ENCODE measurements at places on chromosomes 1 and 21.
A peak's percentile ranks its signal among the peaks of the same experiment; 100 is the strongest.

DNA sequence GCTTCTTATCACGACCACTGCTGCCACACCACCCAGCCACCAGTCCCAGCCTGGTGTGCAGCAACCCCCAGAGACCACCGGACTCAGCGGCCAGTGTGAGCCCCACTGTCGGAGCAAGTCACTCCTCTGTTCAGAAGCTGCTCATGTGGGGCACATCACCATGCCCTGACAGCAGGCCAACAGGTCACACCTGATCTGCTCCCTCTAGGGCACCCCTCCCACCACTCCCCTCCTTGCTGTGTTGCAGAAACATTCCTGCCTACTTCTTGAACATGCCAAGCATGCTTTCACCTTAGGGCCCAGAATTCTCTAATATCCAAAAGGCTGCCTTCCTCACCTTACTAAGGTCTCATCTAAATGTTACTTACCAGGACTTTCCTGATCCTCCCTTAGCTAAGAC lies 146.5 kb downstream of the SLC45A1 start:
- no peak for DNase-seq

GRCh38 chr1:165829888-165830287 lies 2.5 kb downstream of the UCK2 start:
- DNase-seq: no peak

- no peak for DNase-seq
Observed at GRCh38 chr1:7648761-7649384, 122.2 kb upstream of the VAMP3 start.

GRCh38 chr1:223831755-223832636 lies 13.8 kb downstream of the TP53BP2 start:
- DNase-seq: no peak

- DNase-seq: no peak
Observed at GRCh38 chr1:40684669-40685068, 6.8 kb upstream of the NFYC start.

- DNase-seq: no peak
Observed at GRCh38 chr1:41773144-41773591, 145.6 kb downstream of the HIVEP3 start.

- DNase-seq: no peak
Observed at GRCh38 chr21:29154270-29154669, 23.8 kb downstream of the MAP3K7CL start.

DNA sequence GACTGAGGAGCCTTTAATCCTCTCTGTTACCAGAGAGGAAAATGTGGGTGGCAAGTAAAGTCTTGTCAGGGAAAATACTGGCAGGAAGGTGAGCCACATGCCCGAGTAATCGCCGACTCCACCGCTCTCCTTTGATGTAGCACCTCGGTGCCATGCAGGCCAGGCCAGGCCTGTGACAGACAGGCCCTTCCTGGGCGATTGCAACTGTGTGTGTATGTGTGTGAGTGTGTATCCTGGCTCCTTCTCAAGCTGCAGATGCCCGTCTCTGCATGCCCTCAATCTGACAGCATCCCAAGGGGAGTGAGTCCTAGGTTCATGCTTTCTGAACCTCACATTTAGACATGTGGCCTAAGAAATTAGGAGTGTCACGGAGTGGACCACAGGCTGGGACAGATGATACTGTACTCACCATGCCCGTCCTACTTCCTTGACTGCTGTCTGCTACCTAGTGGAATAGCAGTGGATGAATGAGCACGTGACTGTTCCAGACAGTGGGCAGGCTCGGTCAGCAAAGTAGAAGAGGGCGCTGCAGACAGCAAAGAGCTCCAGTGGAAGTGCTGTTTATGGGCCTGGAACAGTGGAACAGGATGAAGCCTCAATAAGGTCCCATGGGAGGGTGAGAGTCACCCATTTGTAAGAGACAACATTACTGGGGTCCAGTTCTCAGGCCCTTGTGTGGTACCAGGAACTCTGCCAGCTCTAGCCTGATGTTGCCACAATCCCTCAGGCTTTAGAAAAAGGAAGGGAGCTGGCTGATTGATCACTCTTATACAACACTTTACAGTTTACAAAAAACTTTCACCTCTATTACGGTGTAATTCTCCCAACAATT lies 25.3 kb downstream of the SERTAD4 start:
- DNase-seq: no peak

DNA sequence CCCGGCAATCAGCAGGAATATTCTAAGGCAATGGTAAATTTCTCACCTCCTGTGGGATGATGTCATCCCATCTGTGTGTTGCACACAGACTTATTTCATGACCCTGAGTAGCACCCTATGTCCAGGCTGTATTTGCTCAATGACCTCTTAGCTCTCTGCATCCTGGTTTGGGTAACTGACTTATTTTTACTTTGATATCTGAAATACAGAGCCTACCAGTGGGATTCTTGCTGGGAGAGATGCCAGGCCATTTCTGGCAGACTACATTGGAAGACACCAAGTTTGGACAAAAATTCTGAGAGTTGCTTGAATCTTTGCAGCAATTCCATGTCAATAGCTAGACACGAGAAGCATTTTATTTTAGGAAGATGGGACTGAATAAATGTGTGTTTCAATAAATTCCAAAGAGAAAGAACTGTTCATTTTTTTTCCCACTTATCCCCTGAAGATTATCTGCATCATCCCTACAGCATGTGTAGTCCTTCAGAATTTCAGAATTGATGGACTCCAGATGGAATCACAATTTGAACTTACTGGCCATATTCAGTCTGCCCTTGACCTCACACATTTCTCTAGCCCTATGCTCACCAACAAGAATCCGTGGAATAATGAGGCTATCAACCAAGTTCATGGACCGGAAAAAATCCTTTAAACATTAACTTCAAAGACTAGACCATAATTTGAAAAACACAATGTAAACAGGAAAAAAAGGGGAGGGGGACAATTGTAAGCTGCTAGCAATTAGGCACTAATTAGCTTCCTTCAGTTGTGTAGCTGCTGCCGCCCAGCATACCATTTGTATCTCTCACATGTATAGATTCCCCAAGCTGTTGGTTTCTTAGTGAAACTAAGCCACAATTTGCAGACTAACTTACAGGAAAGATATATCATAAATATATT lies 226.5 kb downstream of the HMCN1 start:
- no peak for DNase-seq

DNA sequence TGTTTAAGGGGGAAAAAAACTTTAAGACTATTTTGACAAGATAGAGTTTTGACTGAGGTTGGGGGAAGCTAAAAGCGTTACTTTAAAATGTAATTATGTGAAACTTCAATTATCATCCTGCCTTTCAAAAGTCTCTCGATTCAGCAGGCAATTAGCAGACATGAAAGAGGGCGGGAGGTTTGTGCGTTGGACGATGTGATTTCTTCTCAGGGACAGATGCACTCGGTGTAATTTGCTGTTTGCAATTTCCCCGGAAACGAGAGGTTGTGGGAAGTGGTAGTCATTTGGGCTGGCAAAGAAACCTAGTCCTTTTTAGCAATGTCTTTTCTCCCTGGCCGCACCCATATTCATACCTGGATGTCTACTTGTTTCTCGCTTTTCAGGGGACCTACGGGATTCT lies 27.1 kb downstream of the KAZN start:
- DNase-seq: no peak

- DNase-seq: no peak
Observed at GRCh38 chr1:168848051-168848450, 119.0 kb upstream of the DPT start.

DNA sequence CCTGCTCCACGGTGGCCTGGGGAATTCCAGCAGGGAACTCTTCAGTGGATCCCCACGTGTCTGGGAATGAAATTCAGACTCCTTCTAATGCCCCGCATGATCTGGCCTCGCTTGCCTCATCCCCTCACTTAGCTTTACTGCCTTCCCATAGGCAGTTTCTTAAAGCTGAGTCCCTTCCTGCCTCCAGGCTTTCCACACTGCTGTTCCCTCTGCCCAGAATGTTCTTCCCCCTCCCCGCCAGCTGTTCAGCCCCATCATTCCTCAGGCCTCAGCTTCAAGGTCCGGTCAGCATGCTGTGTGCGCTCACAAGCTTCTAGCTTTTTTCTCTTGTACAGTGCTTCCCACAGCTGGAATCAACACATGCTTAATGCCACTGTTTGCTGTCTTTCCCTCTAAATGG lies 54.9 kb upstream of the WASF2 start:
- no peak for DNase-seq

- DNase-seq: no peak
Observed at GRCh38 chr21:15441060-15441493, 288.7 kb upstream of the USP25 start.

DNA sequence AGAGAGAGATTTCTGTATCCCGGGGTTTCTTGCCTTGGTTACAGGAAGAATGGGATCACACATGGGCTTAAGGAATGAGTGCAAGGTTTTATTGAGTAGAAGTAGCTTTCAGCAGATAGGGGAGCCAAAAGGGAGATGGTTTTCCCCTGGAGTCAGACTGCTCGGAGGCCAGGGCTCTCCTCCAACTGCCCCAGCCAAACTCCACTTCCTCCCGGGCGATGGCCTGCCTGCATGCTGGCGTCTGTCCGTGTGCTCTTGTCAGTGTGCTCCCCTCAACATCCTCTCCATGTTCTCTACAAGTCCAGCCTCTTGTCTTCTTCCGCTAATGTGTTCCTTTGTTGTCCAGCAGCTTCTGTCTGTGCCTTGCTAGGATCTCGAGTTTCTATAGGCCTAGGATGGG lies 421.3 kb upstream of the ADGRL2 start:
- no peak for DNase-seq

DNA sequence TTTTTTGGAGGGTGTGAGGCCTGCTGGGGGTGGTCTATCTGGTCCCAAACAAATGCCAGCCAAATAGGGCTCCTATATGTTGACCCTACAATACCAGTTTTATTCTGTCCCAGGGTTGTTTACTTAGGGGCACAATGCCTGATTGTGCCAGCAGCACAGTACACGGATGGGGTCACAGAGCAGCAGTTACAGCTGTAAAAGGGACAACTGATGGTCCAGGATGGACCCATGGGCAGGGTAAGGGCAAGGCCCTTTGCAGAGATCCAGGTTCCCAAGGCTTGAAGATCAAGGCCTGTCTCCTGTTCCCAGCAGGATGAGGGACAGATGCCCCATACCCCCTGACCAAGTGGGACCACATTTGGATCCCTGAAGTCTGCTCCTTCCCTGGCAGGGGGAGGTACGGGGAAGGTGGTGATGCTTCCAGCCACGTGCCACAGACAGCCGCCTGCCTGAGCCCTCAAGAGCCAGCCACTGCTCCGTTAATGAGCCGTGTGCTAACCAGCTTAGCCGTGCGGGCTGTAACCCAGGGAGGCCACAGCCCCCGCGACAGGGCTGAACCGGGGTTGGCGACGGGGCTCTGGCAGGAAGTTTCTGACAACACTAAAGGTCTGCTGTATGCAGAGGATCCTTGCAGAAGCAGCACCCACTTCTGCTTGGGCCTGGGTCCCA lies 18.2 kb downstream of the SLC6A9 start:
- no peak for DNase-seq

DNA sequence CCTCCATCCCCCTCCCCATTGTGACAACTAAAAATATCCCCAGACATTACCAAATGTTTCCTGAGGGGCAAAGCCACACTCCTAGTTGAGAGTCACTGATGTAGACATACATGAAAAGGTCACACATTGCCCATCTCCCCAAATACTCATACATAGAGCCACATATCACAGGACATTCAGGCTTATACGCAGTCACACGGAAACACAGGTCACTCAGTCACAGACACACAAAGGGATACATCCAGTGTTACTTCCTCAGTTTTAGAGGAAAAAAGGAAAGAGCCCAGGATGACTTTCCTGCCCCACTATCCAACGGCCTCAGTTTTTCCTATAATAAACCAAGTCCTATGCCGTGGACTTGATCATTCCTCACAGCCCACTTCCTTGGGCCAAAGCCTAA lies 1.9 kb downstream of the SLC39A1 start:
- no peak for DNase-seq

DNA sequence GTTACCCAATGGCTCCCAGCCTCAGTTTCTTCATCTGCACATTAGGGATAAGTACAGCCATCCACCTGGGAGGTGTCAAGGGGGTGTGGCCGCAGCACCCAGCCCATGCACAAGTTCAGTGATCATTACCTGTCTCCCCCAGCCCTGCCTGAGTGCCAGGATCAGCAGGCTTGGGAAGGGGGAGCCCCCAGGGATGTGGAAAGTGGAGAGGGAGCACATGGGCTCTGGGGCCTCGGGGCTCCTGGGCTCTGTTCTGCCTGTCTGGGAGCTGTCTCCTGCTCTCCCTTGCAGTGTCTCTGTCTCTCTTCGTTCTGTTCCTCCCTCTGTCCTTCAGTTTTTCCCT lies 10.8 kb upstream of the PADI1 start:
- DNase-seq: no peak

GRCh38 chr1:15680131-15680530 lies 4.0 kb upstream of the PLEKHM2 start:
- DNase-seq: no peak

GRCh38 chr1:182709225-182709764 lies 24.9 kb upstream of the RGS8 start:
- no peak for DNase-seq

GRCh38 chr1:23589585-23589986 lies 30.3 kb upstream of the ID3 start:
- DNase-seq: no peak

GRCh38 chr1:37305841-37306240 lies 168.5 kb upstream of the ZC3H12A start:
- DNase-seq: no peak

- no peak for DNase-seq
Observed at GRCh38 chr1:184965944-184966860, 8.1 kb downstream of the NIBAN1 start.

GRCh38 chr1:93878501-93878888 lies 511 bp downstream of the DNTTIP2 start:
- DNase-seq: peak; percentile 51

DNA sequence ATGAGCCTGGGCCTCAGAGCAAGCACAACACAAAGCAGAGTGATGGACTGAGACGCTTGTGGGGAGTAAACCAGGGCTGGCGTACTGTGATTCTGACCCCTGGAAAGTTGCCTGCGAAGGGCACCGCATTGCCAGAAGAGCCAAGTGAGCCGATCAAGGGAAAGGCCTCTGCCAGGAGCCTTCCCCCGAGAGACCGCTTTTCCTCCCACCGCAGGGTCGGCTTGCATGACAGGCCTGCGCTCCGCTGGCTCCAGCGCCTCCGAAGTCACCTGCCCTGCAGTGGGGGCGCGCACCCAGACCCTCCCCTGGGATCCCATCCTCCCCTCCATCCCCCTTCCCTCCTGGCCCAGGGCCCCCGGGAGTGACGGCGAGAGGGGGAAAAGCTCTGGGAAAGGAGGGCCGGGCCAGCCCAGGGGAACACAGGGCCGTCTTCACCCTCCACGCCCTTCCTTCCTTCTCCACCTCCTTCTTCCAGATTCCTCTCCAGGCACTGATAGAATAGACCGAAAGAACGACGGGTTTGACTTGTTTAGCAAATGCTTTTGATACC lies 165.0 kb downstream of the TRIM33 start:
- peak; percentile 5 for DNase-seq

DNA sequence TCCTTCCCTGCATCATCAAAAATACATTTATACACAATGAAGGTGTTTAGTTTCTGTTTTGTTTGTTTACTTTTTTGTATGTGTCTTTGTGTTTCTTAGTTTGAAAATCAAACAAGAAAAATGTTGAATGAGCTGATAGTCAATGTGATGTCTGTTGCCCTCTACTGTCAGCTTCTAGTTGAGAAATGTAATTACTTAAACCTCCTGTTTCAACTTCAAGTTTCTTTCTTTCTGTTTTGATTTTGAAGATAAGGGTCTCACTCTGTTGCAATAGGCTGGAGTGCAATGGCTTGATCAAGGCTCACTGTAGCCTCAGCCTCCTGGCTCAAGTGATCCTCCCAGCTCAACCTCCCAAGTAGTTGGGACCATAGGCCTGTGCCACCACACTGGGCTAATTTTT lies 37.5 kb downstream of the SPTA1 start:
- DNase-seq: no peak
